ENCODE measurements at places on chromosomes 1 and 21. TPM values are rescaled to one million over a fixed set of nuclear protein-coding genes. Genes with fewer than 3 reads are reported as not detected.

The LCE7A gene
- total RNA-seq: not detected

The GJC2 gene
- 0.73 TPM for total RNA-seq

The IGSF5 gene
- 1.8 TPM for total RNA-seq

The LHX8 gene
- total RNA-seq: 0.64 TPM

The ITSN1 gene
- 83.7 TPM for total RNA-seq

The NTNG1 gene
- 16.8 TPM for total RNA-seq

The CD52 gene
- not detected for total RNA-seq

The GCSAML gene
- total RNA-seq: 0.36 TPM

The ANXA9 gene
- 0.18 TPM for total RNA-seq

The PTGS2 gene
- total RNA-seq: 3.4 TPM

The STYXL2 gene
- total RNA-seq: 0.36 TPM

The LCE1A gene
- total RNA-seq: not detected

The CLCA1 gene
- total RNA-seq: 0.54 TPM

The ZNF648 gene
- total RNA-seq: 0.82 TPM

The RAD54L gene
- 2.6 TPM for total RNA-seq

The GNAT2 gene
- total RNA-seq: not detected

The TLCD4 gene
- 19.0 TPM for total RNA-seq

The SCAF4 gene
- 17.8 TPM for total RNA-seq

The NEXN gene
- 3.2 TPM for total RNA-seq
